T-helper 22 cell (primary cell): ENCODE measurements at places on chromosomes 3 and 15.

- DNase-seq = no peak
These were observed 102.7 kb downstream of the SLCO3A1 start for GRCh38 chr15:91956026-91956723.

DNA sequence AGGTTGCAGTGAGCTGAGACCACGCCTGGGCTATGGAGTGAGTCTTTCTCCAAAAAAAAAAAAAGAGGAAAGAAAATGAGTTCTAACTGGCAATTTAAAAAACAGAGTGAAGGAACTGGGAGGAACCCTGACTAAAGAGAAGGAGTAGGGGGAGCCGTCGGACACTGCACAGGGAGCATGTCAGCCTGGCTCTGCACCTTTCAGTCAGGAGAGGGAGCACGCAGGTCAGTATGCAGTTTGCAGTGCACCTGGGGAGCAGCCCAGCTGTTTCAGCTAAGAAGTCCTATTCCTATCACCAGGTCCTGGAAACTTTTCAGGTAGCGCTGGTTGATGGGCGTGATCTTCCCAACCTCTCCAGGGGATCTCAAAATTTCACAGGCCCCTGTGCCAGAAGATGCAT lies 14.9 kb upstream of the ZXDC start:
- DNase-seq = no peak

GRCh38 chr15:98217356-98217755 lies 256.9 kb downstream of the ARRDC4 start:
- no peak for DNase-seq

DNA sequence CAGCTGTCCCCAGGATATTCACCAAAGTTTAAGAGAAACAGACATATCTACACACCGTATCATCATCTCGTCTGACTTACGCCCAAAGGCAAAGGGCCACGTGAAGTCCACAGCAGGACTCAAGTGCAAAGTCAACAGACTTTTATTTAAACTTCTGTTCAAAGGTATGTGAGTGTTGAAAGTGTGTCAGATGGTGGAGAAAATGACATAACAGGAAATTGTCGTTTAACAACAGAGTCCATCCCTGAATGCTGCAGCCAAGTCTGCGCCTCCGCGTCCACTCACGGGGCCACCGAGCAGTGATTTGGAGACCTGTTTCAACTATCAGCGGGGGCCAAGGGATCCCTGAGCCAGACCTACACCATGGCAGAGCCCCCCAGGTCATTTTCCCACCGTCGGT lies 165.6 kb downstream of the XXYLT1 start:
- DNase-seq = no peak

- DNase-seq = no peak
These were observed 1005.2 kb upstream of the CADM2 start for GRCh38 chr3:83953417-83954089.

- no peak for DNase-seq
These were observed 8.0 kb downstream of the MAN2C1 start for GRCh38 chr15:75360391-75360790.

GRCh38 chr15:57635300-57635909 lies 43.7 kb downstream of the MYZAP start:
- no peak for DNase-seq

DNA sequence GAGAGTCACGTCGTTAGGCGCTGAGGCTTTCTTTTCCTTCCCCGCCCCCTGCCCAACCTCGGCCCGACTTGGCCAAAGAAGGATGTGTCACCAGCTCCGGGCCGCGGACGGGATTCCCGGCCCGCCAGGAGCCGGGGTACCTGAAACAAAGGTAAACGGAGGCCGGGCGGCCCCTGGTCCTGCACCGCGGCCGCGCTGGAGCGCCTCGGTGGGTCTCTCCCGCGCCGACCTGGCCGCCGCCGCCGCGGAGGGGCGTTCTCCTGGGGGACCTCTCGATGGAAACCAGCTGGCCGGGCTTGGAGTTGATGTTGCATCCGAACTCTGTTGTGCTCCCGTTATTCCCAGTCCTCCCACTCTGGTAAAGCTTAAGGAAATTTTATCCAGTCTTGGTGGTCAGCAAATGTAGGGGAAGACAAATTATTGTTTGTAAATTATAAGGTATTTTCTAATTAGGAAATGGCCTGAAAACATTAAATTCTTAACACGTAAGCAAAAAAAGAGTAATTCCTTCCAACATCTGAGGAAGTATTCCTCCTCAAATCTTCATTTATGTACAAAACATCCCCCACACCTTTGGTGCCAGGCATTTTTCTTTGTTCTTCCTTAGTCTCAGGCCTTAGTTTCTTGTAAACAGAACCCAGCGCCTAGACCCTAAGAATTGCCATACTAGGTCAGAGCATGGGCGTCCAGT lies 888 bp downstream of the PPP2R3A start:
- DNase-seq = no peak

DNA sequence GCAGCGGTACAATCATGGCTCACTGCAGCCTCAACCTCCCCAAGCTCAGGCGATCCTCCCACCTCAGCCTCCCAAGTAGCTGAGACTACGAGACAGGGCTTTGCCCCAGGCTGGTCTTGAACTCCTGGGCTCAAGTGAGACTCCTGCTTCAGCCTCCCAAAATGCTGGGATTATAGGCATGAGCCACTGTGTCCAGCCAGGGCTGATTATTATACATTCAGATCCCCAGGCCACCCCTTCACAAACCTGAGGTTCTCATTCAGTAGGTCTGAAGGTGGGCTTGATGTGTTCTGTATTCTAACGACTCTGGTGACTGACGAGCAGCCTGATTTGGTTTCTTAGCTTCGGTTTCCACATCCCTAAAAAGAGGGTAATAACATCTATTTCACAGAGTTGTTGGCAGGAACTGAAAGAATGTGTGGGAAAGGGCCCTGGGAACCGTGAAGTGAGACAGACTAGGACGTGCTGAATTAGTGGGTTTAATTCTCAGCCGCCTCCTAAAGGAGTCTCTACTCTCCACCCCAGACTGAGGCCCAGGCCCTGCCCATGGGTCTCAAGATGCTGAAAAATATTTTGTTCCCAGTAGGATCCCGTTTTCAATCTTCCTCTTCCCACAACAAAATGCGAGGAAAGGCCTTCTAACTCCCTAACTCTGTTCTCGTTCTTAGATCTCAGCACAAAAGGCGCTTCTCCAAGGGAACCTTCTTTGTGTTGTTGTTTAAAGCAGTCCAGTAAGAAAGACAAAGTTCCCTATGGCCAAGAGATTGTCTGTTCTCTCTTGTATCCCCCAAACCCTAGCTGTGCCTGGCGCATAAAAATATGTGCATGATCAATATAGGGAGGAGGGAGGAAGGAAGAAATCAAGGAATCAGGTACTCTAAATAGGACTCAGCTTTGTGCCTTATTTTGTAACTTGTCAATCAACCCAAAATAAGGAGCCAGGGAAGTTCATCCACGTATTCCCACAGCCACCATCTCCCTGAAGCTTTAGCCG lies 210.0 kb upstream of the TOPAZ1 start:
- DNase-seq = no peak

DNA sequence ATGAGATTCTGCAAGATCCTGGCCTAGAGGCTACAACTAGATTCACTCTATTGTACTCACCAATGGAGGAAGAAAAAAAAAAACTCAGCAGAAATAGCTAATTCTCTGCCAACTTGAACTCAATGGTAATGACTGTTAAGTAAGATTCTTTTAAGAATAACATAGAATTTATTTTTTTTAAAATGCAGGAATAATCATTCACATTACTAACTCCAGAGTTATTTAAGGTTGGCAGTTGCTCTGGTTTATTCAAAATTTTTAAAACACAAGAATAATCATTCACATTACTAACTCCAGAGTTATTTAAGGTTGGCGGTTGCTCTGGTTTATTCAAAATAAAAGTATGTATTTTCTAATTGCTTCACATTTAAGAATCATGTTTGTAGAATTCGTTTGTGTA lies 1071.9 kb downstream of the IGSF11 start:
- no peak for DNase-seq

- DNase-seq = no peak
These were observed 83.5 kb upstream of the NAALADL2 start for GRCh38 chr3:174775603-174776002.

GRCh38 chr3:69739204-69740102 lies at the start of gene MITF:
TSS of gene MITF (plus strand) at chr3:69739464. CDS start at chr3:69739598, 134 bp downstream.
- DNase-seq = no peak

GRCh38 chr15:29031502-29032228 lies 145.9 kb downstream of the APBA2 start:
- DNase-seq = no peak

DNA sequence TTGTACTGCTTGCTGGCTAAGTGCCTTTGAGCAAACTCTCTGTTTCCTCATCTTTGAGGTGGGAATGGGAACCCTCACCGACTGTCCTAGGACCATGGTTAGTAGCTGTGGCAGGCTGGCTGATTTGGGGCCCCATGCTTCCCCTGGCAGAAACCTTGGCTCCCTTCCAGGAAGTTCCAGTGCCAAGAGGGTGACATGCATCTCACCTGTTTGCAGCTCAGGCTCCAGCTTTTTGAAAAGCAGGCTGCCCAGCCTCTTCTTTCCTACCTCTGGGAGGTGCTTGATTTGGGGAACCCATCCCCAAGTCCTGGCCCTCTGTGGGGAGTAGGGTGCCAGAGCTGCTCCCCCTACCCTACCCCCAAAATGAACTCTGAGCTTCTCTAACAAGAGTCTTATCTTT lies 50.8 kb downstream of the RAB11A start:
- DNase-seq = no peak

DNA sequence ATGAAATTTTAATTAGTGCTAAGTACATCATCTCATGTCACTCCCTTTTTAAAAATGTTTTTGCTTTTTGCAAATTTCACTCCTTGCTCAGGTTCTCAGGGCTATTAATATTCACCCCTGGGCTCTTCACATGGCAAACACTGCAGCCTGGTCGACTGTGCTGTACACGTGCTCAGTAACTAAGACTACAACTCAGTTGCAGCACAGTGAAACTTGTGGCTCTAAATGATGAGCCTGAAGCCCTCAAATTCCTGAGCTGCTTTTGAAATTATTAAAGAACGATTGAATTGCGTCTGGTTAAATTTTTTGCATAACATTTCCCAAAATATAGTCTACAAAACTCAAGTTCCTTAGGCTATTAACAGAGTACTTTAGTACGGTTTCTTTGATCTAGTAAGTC lies 159.3 kb upstream of the C2CD4B start:
- no peak for DNase-seq

DNA sequence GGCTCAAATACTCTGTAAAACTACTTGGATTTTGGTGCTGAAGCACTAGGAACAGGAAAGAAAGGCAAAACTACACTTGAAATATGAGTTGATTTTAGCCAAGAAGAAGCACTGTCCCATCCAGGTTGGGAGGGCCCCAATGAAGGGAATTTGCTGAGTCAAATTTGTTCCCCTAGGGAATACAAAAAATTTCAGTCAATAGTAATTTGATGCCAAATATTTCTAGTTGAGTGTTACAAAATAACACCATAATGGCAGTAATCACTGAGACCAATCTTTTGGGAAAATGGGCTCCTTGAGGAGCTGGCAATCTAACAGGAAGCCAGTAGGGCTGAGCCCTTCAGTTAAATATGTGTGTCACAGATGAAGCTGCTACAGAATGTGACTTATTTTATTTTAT lies 896.9 kb downstream of the DIPK2A start:
- DNase-seq = no peak

DNA sequence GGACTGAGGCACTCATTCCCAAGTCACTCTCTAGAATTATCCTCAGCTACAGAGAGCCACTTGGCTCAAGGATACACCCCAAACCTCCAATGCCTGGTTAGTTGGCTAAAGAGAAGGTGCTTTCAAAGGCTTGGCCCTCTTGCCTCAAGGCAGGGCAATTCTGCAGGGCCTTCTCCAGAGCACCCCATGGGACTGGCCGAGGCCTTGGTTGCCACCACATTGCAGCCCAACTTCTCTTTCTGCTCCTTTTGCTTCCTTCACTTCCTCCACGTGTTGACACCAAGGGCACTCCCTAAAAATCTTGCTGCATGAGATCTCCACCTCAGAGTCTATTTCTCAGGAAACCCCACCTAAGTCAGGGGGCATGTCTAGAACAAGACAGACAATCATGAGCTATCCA lies 36.7 kb downstream of the MEGF11 start:
- DNase-seq = no peak

DNA sequence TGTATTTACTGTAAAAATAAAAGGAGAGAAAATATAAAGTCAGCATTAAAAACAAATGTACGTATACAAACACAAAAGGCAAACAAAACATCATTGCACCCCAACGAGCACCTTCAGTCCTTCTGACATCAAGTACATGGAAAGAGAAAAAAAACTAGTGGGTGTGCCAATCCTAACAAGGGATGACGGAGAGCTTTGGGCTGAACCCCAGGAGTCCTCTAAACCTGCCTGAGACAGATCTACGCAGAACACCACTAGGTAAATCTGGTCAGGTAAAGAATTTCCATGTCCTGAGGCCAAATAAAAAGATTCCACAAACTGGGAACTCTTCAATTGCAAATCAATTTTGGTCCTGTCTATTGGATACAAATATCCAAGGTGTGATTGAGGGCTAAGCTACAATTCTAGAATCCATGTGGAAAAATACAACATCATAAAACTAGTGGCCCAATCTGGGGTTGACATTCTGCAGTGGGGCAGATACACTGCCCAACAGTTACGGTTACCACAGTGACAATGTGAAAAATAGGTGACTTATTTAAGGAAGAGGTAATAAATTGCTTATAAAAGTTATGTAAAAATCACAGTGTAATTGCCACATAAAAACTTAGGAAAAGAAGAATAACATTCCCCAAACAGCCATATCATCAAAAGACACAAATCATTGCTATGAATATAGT lies 14.2 kb downstream of the IFT80 start:
- no peak for DNase-seq

- no peak for DNase-seq
These were observed 34.8 kb upstream of the DCUN1D1 start for GRCh38 chr3:183015185-183015584.

GRCh38 chr3:32307591-32307990 lies 69.1 kb downstream of the CMTM8 start:
- no peak for DNase-seq

- DNase-seq = no peak
These were observed 229.6 kb upstream of the WNT5A start for GRCh38 chr3:55716611-55717225.

GRCh38 chr3:54345847-54346375 lies 223.6 kb downstream of the CACNA2D3 start:
- DNase-seq = no peak

- DNase-seq = no peak
These were observed 44.4 kb downstream of the CSNK1G1 start for GRCh38 chr15:64311566-64311965.
